ENCODE measurements at places on chromosomes 1 and 21.

DNA sequence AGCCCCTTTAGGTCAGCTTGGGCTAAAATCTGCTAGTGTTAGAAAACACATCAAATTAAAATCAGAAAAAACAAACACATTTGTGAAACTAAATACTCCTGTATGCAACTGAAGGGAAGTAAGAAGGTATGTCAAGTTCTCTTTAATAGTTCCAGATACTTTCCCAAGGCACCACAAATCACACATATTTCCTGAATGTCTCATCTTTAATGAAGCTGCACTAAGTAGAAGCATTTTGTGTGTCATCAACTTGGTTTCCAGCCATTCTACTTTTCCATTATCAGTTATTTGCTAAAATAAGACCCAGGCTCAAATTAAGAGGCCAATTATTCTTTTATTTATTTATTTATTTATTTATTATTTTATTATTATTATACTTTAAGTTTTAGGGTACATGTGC is 34.7 kb downstream of the CRB1 start:
- no peak for DNase-seq

DNA sequence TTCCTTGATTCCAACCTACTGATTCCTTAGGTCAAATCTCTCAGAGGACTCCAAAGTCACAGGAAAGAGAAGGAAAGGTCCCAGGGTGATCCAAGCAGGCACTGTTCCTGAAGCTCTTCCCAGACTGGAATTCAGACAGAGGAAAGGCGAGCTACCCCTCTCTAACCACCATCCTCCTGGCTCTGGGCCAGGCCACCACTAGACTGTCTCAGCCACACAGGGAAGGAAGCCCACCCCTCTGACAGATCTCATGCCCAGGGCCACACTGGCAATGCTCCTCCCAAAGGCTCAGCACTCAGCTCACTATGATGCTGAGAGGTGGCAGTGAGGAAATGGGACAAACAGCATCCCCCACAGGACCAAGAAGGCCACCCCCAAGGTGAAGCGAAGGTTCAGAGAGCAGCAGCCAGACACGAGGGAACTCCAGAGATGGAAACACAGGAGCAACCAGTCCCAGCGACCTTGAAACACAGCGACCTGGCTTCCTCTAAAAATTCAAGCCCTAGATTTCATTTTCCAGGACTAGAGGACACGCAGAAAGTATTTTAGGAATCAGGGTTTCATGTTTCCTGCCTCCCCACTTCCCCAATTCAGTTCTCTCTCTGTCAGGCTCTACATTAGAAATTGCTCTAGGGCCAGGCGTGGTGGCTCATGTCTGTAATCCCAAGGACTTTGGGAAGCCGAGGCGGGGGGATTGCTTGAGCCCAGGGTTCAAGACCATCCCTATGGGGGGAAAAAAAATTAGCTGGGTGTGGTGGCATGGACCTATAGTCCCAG is 18.8 kb downstream of the PIK3C2B start:
- DNase-seq, result no peak

DNA sequence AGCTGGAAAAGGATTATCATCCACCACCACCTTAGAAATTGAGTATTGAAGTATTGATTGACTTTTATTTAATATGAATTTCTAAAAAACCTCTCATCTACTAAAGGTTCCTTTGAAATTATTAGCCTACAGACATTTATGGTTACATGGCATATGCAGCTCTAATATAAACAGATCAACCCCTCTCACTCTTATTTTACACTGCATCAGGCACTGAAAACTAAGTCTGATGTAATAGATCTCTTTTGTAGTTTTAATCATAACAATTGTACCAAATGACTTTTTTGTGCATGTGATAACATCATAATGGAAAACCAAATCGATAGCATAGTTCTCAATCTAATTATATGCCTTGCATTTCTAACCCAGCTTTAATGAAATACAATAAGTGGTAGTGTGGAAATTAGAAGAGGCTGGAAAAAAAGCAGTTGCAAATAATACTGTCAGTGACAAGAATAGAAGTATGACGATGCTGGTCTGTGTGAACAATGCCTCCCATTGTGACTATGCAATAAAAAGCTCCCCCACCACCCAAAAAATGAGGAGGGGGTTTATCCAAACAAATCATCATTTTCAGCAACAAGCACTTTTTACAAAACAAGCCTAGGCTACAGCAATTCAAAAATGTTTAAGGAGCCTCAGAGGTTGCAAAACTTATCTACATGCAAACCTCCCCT is 426.5 kb upstream of the NFIA start:
- no peak for DNase-seq

DNA sequence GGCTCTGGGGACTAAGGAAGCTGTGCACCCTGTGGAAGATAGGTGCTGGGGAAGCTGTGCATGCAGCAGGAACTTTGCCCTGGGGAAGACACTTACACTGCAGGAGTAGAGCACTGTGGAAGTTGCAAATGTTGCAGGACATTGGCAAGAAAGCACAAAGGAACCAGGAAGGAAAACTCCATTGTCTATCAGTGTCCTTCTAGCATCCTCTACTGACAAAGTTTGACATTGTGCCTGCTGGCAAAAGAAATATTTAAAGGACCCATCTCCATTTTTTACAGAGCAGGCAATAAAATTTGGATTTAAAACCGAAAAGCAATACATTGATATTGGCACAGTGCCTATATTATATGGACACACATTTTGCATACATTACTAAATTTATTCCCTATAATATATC is 394.1 kb downstream of the PBX1 start:
- no peak for DNase-seq

DNA sequence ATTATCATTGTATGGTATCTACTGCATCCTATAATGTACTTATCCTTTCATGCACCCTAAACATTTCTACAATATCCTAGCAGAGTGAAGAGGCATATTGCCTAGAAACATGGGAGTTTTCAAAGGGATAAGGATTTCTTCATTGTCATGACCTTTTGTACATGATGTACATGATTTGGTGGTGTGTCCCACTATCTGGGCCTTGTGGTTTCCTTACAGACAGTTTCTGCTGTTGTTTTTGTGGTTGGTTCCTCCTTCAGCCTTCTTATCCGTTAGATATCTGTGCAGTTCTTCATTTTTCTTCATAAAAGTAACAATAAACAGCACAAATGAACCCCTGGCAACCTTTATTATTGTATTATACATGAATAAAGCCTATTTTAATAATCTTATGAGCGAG is 70.4 kb upstream of the BACH1 start:
- no peak for DNase-seq

GRCh38 chr1:29811247-29811646 is 574.9 kb downstream of the PTPRU start:
- no peak for DNase-seq

DNA sequence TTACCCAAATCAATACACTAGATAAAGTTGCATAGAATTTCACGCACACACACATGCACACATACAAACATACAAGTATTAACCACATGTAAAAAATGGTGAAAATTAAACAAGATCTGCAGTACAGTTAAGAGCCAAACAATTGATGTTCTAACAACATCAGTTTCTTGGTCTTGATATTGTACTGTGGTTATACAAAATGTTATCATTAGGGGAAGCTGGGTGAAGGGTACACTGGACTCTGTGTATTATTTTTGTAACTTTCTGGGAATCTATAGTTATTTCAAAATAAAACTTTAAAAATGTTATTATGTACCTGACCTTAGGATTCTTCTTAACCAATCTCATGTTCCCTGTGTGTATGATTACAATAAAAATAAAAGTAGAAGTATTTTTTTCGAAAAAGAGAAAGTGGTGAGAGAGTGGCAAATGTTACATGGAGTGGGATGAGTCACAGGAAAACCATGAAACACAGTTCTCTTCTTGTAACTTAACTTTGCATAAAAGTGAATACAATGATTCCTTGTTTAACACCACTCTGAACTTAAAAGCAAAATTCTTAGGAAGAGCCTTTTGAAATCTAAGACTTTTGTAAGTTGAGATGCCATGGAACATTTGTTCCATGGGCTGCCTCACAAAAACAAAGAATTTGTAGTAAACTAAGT is 101.6 kb upstream of the RUNX1 start:
- DNase-seq, result no peak

All from left renal pelvis (tissue), 4 donors.